ENCODE measurements at places on chromosomes 12 and 14.

DNA sequence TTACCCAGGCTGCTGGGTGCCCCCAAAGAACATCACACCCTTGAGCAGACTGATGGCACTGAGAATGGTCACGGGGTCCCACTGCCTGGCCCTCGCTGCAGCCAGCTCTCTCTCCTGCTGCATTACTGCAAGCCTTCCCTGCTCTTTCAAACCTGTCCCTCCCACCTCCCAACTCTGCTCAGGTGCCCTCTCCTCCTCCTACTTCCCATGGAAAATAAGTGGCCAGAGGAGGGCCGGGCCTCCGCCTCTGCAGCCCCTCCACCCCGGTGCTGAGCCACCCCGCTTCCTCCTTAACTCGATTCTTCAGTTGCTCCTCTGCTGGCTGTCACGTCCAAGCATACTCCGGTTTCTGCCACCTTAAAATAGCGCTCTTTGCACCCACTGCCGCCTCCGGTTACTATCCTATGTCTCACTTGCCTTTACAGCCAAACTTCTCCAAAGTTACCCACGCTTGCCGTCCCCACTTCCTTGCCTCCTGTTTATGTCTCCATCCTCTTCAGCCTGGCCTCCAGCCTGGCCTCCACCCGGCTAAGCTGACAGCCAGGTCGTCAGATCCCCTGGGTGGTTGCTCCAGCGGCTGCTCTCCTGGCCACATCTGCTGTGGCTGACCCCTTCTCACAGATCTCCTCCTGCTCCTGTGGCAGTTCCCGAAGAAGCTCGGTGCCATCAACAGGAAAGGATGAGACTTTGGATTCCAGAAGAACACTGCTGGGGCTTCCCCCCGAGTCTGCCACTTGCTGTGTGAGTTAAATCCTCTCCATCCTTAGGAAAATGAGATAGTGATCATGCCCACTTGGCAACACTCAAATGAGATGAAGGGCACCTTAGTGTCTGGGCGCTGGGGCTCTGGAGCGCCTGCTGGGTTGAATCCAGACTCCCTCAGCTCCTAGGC, 7.7 kb downstream of the SMIM41 start:
- DNase-seq = no peak

DNA sequence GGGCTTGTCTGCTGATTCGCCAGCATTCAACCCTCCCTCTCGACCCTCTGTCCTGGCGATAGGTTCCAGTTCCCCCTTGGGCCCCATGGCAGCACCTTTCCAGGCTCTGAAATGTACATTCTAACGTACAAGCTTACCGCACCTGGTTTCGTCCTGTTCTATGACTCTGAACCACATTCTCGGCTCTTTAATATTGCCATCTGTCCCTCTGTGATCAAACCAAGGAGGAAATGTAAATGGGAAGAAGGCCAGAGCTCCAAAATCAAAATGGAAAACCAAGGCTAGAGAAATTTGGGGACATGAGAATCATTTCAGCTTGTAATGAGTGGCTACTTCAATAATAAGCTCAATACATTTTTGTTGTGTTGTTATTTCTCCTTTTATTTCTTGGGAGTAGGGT, 117.2 kb downstream of the TTC7B start:
- no peak for DNase-seq

DNA sequence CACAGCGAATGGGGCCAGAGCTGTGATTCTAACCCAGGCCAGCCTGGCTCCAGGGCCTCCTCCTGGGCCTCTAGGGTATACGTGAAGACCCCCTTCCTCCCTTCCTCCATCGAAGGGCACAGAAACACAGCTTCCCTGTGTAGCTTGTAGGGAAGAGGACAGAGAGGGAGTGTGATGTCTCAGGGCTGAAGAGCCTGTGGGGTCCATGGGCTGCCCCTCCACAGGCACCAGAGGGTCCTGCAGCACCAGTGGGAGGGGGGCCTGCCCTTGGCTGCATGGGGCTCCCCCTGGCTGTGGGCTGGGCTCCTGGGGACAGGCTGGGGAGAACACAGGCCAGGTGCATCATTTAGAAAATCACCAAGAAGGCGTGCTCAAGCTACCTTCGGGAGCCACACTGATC, 178.5 kb downstream of the CALM1 start:
- no peak for DNase-seq

GRCh38 chr12:7141351-7142005, 11.3 kb downstream of the CLSTN3 start:
- DNase-seq = no peak

- no peak for DNase-seq
These were observed 65.5 kb downstream of the SH2B3 start for GRCh38 chr12:111471236-111471635.

DNA sequence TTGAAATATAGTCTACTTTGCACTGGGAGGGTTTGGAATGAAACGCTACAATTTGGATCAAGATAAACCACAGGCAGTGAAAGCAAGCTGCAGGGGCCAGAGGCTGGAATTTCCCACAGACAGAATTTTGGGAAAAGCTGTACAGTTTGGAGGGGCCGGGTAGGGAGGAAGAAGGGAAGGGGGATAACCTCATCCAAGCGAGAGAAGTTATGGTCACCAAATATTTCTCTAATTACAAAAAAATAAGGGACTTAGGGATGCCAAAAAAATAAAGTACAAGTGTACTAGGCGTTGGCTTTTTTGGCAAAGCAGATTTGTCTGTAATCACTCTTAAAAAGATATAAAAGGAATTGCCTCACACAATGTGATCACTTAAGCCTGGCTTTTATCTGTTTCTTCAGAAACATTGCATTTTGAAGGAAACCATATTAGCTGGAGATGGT, 31.2 kb upstream of the ADGRD1 start:
- no peak for DNase-seq

DNA sequence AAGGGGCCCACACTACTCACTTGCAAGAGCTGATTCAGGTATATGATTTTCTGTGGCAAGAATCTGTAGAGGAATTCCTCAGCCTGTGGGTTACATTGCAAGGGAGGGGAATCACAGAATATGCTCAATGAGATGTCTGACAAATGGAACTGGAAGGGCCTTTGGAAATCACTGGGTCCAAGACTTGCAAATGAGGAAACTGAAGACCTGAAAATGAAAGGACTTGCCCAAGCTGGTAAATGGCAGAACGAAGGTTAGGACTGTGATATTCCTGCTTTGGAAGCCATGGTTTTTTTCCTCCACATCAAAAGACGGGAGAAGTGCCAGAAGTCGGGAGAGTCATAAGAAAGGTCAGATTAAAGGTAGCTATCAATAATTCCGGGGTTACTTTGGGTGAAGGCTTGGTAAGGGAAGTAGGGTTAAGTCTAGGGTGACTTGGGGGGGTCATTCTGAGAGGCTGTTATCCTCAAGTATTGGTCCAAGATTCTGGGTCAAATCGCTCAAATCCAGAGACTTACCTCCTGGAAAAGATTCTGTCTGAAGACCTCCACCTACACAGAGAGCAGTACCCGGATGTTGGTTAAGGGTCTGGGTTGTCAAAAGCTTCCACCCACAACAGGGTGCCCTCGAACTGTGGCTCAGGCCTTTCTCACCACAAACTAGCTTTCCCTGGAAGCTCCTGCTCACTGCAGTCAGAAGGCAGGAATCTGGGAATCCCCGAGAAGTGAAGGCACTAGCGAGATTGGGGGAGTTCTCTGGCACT, 539 bp downstream of the PSME2 start:
- peak; percentile 53 for DNase-seq

DNA sequence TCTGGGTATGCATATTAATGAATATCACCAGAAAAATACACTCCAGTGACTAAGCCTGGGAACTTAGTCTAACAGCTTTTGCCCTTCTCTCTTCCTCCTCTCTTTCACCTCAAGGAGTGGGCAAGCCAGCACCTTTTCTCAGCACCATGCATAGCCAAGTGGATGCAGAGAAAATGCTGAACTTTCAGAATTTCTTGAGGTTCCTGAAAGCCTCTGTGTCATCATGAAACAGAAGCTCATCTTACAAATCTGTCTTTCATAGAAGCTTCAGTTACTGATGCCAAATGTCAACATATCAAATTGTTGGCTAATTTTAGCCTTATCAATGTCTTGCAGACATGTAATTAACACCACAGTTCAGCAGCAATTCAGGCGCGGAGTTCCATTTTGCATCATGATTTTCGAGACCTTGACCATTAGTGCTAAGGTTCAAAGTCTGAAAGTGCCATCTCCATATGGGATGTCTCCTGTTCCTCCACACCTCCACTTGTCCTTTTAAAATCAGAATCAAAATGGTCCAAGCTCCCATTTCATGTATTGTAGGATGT, 51.1 kb upstream of the RPH3A start:
- DNase-seq = no peak

GRCh38 chr12:31298922-31299321, 27.0 kb downstream of the SINHCAF start:
- DNase-seq = no peak

DNA sequence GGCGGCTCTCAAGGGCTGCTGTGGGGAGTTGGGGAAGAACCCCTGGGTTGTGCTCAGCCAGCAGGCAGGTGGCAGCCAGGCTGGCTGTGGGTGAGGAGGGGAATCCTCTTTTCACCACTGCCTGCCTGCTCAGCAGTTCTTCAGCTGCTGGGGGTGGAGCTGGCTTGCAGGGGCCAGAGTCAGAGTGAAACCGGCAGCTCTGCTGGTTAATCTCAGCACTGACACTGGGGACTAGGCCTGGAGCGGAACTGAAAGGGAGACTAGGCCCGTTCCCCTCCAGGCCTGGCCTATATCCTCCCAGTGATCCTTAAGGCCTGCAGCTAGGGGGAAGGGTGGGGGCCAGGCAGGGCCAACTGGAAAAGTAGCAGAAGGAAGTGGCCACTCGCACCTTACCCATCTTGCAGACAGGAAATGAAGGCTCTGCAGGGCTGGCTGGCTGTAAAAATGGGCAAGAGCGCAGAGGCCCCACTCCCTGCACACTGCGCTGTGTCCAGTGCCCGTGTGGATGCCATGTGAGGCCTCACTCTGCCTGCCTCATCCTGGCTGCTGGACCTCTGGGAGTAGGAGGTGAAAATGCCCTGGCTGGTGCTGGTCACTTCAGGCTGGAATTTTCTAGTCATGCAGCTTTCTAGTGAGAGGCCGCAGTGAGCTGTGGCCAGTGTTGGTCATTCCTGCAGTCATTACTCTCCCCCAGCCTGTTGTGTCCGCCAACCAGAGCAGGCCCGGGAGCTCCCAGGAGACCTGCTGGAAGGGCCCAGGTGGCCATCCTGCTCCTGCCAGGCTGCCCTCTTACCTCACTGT, 39.4 kb downstream of the SH2B3 start:
- peak; percentile 40 for DNase-seq

DNA sequence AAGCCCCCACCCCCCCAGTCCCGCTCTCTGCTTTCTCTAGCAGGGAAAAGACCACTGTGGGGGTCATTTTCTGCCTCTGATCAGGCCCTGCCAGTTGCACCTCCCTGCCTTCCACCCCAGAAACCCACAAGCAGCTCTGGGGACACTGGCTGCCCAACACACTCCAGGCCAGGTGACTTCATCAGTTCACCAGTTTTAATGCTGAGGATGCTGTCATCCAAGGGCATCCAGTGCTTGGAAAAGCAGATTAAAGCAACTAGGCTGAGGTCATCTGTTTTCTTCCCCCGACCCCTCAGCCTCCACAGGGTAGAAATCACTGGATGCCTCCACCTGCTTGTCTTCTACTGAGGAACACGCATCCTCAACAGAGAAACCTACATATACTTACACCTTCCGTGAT, 282.4 kb downstream of the DPF3 start:
- no peak for DNase-seq

- DNase-seq = peak; percentile 77
These were observed 53.9 kb upstream of the PTPRB start for GRCh38 chr12:70691018-70691672.

GRCh38 chr12:95396849-95397468, 77.0 kb upstream of the METAP2 start:
- peak; percentile 21 for DNase-seq

- DNase-seq = no peak
These were observed 417.6 kb downstream of the NOVA1 start for GRCh38 chr14:26180221-26180620.

- no peak for DNase-seq
These were observed 189.5 kb downstream of the PHLDA1 start for GRCh38 chr12:75842090-75842489.

GRCh38 chr14:37602605-37603453, 7.4 kb downstream of the TTC6 start:
- DNase-seq = no peak

DNA sequence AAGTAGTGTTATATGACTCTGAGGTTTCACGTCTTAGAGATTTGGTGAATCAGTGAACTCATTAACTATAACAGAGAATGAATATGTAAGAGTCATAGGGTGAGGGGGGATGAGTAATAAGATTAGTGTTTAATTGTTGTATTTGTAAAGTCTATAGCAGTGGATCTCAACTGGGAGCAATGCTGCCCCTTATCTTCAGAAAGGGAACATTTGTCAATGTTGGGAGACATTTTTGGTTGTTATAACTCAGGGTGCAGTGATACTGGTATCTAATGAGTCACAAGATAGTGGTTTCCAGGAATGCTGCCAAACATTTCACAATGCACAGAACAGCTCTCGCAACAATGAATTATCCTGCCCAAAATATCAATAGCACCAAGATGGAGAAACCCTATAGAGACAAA, 1193.7 kb downstream of the GALC start:
- peak; percentile 93 for DNase-seq

DNA sequence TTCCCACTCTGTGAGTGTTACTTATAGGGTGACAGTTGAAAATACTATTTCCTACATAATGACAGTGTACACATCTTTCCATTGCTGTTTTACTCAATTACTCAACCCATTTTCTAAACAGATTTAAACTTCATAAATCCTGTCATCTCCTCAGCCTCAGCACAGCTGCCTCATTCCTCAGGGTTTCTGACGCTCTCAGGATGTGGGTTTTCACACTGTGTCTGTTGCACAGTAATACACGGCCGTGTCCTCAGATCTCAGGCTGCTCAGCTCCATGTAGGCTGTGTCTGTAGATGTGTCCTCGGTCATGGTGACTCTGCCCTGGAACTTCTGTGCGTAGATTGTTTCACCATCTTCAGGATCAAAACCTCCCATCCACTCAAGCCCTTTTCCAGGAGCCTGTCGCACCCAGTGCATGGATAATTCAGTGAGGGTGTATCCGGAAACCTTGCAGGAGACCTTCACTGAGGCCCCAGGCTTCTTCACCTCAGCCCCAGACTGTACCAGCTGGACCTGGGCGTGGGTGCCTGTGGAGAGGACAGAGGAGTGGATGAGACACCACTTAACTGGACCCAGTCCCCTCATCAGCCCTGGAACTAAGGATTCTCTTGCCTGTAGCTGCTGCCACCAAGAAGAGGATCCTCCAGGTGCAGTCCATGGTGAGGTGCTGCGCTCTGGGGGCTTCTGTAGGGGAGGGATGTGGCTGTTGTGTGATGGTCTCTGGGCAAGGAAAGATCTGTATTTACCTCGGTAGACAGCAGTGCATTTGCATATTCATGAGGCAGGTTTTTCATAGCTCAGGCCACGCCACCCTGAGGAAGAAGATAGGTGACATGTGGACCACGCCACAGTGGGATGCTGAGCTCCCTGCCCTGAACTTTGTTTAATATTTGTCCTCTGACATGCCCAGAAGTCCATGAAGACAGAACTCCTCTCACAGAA, 750.2 kb downstream of the TMEM121 start:
- no peak for DNase-seq
